Gastrocnemius medialis (tissue), 4 donors: ENCODE measurements at places on chromosomes 6 and 20. TPM values are rescaled to one million over a fixed set of nuclear protein-coding genes. Genes with fewer than 3 reads are reported as not detected.

SCAF8 gene
- total RNA-seq: 40.7 TPM

BPIFA3 gene
- not detected for total RNA-seq

CLDN20 gene
- not detected for total RNA-seq

OR2H2 gene
- total RNA-seq: not detected

TCP11 gene
- 0.41 TPM for total RNA-seq

FAM210B gene
- total RNA-seq: 36.5 TPM

SLC22A1 gene
- total RNA-seq: 1.4 TPM

GTSF1L gene
- not detected for total RNA-seq

SEMG1 gene
- total RNA-seq: not detected
